ENCODE measurements at places on chromosomes 7 and 10.

DNA sequence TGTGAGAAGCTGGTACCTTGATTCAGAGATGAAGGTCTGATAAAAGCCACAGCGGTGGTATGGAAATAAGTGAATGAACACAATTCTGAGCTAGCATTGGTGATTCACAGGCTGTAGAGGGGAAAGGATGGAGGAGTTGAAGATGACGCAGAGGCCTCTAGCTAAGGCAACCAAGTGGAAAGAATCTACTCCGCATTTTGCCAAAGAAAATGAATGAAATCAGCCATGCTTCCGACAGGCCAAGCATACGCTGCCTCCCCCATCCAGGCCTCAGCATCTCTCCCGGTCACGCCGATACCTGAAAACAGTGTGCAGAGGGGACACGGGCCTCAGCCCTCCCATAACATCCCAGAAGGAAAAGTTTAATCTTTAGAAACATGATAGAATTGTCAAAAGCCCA is 124.3 kb upstream of the UNC5B start:
- DNase-seq = no peak

- DNase-seq = no peak
Measured at GRCh38 chr10:50563906-50564305, 59.9 kb downstream of the SGMS1 start.

- no peak for DNase-seq
Measured at GRCh38 chr7:18995811-18996426, 121.5 kb downstream of the TWIST1 start.

DNA sequence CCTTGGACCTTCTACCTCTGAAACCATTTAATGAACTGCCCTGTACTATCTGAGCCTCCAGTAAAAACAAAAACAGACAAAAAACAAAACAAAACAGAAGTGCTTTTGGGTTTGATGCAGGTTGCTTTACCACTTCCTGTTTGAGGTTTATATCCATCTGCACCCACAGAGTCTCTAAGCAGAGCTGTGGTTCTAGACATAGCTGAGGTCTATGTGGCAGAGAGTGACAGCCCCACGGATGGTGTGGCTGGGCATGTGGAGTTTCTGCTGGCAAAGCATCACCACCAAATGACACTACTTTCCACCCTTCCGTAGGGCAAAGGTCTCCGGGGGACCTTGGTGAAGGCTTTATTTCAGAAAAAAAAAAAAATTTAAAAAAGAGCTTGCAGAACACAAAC is 754.2 kb downstream of the GRID1 start:
- no peak for DNase-seq

DNA sequence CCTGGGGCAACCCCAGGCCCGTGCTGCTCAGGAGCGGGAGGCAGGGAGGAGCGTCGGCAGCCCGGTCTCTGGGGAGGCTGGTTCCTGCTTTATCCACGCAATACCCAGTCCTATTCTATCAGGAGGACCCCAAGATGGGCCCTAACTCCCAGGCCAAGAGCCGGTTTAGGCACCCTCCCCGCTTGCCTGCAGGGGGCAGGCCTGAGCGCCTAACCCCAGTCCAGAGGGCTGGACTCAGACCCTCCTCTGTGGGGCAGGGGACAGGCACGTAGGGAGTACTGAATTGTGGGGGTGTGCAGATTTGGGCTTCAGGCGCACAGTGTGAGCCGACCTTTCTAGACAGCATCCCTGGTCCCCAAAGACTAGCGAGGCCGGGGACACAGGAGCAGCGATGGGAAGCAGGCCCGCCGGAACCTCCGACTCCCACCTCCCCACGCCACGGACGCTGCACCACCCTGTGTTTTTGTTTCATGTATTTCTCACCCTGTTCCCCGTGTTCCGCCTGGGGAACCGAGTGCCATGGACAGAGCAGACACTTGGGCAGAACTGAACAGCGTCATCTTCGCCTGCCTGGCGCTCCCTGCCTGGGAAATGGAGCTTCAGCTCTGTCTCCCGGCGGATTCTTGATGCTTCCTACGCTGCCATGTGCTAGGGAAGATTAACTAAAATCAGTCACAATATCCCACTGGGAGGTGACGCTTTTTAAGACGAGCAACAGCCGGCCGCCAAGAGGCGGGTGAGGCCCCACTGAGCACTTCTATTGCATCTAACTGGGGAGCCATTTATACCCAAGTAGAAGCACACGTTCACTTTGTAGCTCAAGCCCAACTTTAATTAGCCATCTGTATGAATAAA is 5.3 kb downstream of the NUDT1 start:
- DNase-seq = no peak

DNA sequence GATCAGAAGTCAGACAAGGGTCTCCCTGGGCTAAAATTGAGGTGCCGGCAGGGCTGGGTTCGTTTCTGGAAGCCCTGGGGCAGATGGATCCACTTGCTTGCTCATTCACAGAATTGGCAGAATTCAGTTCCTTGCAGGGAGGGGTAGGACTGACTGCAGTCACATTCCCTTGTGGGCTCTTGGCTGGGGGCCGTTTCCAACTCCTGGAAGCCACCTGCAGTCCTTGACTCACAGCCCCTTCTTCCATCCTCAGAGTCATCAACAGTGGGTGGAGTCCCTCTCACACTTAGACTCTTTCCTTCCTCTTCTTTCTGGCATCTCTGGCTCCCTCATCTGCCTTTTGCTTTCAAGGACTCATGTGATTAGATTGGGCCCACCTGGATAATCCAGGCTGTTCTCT is 54.6 kb upstream of the NANOS1 start:
- no peak for DNase-seq

- DNase-seq = no peak
Measured at GRCh38 chr7:12729112-12729511, 41.7 kb downstream of the ARL4A start.

GRCh38 chr10:6133331-6134098 is 44.7 kb downstream of the RBM17 start:
- no peak for DNase-seq

DNA sequence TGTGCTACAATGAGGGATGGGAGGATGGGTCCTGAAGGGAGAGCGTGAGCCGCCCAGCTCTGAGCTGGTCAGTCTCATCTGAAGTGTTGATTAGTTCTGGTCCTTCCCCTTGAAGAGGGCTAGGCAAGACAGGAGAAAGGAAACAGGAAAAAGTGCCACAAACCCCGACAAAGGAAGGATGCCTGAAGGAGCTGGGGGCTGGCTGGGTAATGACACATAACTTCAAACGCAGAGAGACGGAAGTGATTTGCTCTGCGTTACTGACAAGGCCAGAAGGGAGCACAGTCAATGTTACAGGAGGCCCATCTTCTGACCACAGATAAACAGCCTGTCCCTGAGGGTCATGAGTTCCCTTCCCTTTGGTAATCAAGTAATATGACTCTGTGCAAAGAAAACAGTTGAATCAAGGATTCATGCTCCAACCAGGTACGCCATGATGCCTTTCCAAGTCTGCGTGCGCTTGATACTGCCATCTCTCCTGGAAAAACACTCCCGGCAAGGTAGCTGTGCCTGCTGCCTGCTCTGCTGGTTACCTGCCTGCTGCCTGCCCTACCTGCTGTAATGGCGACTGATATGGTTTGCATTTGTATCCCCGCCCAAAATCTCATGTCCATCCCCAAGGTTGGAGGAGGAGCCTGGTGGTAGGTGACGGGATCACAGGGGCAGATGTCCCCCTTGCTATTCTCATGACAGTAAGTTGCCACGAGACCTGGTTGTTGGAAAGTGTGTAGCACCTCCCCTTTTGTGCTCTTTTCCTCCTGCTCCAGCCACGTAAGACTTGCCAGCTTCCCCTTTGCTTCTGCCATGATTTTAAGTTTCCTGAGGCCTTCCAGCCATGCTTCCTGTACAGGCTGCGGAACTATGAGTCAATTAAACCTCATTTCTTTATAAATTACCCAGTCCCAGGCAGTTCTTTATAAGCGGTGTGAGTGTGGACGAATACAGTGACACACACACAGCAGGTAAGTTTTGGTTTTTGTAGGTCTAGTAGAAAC is 57.9 kb downstream of the GRB10 start:
- no peak for DNase-seq

GRCh38 chr10:27783660-27784059 is 38.0 kb upstream of the MKX start:
- peak; percentile 11 for DNase-seq

GRCh38 chr10:22723783-22724182 is 9.4 kb upstream of the PIP4K2A start:
- DNase-seq = no peak

GRCh38 chr7:132941905-132942304 is 140.0 kb downstream of the CHCHD3 start:
- DNase-seq = no peak

DNA sequence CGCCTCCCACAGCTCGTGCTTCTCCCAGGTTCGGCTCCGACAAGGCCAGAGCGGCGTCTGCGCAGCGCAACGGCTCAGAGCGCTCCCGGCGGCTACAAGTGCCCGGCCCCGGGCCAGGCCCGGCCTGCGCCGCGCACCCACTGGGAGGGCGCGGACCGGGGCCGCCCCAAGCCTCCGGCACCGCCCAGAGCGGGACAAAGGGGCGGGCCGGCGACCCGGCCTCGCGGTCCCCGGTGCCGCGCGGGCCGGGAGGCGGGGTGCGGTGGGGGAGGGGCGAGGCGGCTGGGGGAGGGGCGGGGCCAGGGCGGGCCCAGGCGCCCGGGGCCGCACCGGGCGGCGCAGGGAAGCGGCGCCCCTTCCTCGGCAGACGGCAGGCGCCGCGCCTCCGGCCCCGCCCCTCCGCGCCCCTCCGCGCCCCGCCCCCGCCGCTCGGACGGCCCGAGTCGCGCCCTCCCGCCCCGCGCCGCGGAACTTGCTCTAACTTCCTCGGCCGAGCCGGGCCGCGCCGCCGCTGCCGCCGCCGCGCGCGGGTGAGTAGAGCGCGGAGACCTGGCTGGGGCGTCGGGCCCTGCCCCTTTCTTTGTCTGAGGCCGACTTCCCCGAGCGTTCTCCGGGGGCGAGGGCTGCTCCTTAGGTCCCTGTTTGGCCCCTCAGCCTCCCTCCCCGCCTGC is at the start of gene TSPAN14:
TSPAN14 (plus strand) TSS at position 469 of the 671 bp plus-strand sequence. CDS start 34,924 bp downstream, outside the sequence.
- peak; percentile 72 for DNase-seq

DNA sequence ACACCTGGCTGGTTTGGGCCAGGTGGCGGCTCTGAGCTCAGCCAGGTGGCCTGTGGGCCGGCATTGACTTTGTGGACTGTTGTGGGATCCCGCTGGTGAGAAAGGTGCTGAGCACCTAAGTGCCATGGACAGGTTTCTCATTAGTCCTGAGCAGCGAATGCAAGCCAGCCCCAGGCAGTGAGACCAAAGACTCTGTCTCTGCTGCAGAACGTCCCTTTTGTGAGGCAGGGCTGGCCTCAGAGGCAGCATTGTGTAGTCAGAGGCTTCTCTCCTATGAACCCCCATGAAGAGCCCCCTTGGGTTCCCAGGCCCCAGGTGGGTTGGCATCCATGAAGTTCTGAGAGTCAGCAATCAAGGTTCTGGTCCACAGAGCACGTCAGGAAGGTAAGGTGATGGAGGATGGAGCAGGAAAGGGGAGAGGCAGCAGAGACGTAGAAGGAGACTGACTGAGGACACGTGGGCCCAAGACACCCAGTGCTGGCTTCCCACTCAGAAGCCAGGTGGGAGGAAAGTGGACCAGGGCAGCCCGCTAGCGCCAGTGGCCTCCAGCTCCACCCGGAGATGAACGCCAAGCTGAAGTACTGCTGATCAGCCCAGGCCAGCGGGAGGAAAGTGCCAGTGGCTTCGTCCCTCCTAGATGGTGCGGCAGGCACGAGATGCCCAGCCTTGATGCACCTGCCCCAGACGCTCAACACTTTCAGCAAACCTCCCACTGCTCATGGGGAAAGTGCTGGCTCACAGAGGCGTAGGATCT is 19.2 kb upstream of the PTPRN2 start:
- DNase-seq = no peak

DNA sequence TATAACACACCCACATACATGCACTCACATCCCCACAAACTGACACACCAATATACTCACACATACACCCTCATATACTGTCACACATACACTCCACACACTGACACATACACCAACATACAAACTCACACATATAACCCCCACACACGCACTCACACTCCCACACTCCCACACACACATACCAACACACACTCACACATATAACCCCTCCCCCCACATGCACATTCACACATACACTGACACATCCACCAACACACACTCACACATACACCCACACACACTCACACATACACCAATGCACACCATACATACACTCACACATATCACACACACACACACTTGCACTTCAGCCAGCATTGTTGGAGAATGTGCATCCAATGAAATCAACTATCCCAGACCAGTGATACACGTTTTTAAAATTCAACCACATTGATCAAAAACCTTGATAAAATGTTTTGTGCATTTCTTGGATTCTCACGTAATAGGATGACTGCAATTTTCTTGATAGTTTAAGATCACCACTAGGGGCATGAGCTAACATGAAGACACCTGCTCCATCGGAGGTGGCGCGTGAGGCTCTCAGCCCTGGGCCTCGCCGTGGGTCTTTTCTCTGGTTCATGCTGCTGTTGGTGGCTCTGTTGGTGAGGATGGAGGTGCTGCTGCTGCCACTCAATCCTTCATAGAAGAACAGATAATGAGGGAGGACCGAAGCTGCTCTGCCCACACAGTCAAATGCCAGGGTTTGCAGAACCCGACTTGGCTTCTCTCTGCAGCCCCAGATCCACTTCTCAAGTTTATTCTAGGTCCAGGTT is 32.1 kb upstream of the CHST15 start:
- DNase-seq = no peak

DNA sequence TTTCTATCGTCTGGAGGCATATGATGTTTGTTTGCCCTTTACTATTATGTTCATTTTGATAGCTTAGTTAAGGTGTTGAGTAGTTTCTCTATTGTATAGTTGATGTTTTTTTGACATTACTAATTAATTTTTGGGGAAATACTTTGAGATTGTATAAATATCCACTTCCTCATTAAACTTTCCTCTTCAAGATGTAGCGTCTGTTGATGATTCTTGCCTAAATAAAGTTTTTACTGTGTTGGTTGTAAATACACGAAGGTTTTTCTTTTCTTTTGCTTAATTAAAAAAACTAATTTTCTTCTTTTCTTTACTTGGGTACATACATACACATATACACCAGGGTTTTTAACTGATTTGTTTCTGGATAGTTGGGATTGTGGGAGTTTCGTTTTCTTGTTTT is 8.5 kb downstream of the KMT2E start:
- no peak for DNase-seq

DNA sequence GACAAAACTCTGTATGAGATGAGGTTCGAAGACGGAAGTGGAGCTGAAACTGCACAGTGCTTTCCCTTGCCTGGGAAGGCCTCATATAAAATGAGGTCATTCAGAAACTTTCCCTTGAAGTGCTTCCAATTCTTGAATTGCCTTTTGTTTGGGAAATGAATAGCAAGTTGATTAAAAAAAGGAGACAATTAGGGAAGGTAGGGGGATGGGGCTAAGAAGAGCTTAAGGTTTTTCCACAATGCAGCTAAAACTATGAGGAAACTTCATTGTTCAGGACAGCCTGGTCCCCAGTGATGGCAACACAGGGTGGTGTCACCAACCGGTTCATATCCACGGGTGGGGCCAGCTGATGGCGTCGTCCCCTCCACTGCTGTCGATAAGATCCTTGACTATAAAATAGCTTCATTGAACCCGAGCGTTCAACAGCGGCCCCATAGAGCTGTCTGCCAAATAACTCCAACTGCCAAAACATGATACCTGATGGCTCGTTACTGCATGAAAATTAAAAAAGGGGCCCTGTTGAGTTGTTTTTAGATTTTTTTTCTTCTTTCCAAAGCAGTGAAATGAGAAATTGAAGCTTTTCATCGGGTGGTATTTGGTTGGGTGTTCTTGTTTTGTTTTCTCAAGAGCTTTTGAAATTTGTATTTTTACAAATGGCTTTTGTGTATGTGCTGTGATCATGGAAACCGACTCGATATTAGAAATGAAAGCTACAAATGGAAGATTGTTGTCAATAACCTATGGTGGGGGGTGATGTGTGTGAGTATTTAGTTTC is 2.8 kb upstream of the CELF2 start:
- no peak for DNase-seq
